ENCODE measurements at places on chromosomes 16 and 17.
A peak's percentile ranks its signal among the peaks of the same experiment; 100 is the strongest.

DNA sequence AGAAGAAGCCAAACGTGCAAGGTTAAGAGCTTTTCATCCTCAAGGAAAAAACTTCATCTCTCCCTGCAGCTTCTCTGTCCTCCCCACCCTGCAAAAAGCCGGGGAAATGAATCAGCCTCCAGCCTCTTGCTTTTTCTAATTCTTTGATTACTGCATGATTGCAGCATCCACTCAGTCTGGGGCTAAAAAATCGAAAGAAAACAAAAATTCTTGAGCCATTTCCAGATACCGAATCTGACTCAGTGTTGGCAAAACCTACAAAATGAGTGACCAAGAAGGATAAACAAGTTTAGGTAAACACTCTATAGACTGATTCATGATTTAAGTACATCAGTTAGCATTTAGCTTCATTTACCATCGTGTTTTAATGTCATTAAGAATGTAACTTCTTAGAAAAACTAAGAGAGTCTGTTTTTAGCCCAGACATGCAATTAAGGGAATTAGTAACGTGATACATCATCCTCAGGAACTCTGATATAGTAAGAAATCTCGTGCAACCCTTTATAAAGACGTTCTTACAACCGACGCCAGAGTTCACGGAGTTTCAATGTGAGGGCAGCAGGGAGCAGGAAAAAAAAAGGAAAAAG lies 287.3 kb upstream of the FOXF1 start:
- no peak for DNase-seq

- DNase-seq: peak; percentile 78
Observed at GRCh38 chr17:43418441-43419374, 19.9 kb downstream of the ARL4D start.

DNA sequence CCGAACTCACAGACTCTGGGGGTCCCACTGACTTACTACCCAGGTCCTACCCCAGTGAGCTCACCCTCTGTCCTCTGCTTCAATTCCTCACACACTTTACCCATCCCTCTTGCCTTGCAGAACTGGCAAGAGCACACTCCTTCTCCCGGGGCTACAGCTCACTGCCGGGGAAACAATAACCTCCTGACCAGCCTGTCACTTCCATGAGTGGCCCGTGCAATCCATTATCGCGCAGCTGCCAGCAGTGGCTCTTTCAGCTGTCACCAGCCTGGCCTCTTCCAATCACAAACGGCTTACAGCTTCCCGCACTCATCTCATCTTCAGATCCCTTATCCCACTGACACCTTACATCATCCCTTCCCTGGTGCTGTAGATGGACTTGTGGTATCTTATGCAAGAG lies 79.5 kb downstream of the CPPED1 start:
- DNase-seq: no peak

- no peak for DNase-seq
Observed at GRCh38 chr17:40582328-40582901, 17.1 kb upstream of the CCR7 start.

DNA sequence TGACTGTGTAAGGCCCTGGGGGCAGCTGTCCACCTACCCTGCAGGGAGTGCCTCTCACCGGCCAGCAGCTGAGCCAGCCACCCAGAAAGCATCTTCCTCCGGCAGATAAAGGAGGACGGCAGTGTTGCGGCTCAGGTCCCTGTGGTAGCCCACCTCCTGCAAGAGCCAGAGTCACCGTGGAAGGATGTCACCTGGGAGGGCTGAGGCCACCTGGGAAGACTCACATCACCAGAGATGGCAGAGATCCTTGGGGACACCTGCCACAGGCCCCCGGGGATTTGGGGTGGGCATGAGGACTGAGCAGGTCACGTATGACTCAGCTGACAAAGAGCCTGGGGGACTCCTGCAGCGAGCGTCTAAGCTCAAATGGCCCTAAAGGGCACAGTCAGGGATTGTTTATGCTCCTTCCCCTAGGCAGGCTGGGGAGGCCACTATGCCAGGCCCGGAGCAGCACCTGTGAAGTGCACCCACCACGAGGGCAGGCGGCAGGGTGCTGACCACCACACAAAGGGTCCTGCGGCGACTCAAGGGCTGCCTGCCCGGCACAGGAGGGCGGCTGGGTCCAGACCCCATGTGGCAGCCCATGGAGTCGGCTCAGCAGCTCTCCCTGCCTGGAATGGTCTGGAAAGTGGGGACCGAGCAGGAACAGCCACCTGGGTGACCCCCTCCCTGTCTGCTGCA lies 44.1 kb downstream of the TNFRSF13B start:
- no peak for DNase-seq

GRCh38 chr16:20611975-20612481 lies 35.9 kb upstream of the ACSM2B start:
- DNase-seq: no peak

DNA sequence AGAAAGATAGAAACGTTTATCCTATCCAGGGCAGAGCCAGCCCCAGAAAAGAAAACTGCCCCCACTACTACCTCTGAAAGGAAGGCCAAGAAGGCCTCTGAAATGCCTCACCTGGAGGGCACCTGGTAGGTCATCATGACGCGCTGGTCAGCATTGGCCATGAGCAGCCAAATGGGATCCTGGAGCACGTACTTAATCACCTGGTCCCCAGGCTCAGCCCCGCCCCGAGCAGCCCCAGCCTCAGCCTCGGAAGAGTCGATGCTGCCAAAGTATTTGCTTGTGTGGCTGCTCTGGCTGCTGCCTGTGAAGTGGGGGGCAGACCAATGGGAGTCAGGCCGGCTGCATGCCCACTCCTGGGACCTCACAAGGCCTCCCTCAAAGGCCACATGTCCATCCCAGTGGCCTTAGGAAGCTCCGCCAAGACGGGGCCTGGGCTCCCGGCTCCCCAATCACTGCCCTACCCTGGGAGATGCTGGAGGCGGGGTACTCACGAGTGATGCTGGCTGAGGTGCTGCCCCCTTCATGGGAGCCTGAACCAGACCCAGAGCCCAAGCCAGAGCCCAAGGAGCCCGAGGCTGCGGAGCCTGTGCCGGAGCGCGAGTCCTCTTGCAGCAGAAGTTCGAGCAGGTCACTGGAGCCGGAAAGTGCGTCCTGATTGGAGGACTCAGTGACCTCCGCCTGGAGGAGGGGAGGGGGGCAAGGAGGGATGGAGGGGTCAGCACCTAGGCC lies 9.9 kb downstream of the PER1 start:
- no peak for DNase-seq

DNA sequence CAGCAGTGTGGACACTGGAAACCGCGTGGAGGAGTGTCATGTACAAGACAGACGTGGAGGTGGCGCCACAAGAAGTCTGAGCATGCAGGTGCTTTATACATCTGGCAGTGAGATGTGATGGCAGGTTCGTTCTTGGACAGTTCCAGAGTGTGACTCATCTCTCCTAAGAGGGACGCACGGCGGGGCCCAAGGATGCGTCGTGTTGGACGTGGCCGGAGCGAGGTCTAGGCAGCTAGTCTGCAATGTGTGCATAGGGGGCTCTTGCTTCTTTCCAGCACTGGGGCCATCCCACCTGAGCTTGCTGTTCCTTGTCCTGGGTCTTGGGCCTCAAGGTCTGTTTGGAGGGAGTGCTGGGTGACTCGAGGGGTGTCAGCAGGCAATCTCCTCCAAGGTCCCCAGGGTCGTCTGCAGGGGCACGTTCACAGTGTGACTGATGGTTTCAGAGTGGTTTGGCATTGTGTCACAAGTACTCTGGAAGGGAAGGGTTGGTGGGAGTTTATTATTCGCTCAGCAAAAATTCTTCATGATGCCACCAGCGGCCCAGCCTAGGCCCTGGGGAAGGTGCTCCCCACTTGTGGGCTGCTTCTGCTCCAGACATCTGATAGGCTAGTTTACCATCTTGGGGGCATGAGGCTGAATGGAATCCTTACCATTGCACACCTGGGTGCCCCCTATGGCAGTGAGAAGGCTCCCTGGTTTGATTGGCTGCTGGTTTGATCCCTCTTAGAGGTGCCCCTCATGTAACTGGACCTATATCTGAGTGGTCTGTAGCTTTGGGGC lies 22.1 kb downstream of the SPACA3 start:
- no peak for DNase-seq

DNA sequence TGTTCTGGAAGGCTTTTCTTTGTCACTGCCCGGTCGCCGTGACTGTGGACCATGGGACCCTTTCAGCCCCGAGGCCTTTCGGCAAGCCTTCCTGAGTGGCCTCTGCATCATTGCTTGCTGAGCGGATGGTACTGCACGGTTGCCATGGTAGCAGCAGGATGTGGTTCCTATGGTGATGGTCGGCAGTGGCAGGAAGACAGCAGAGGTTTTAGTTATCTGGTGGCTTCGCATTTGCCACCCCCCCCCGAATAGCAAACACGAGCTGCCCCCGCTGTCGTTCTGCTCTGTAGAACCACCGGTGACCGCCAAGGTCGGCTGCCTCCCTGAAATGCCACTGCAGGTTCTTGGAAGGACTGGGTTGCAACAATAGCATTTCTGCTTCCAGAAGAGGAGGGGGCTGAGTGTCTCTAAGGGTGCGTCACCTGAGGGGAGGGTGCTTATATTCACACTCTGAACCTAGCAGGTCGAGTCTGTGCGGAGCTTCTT lies 76.6 kb downstream of the CMIP start:
- DNase-seq: no peak

- DNase-seq: no peak
Observed at GRCh38 chr16:49427771-49428170, 54.2 kb downstream of the C16orf78 start.

GRCh38 chr17:6160232-6160555 lies 90.0 kb downstream of the WSCD1 start:
- no peak for DNase-seq

DNA sequence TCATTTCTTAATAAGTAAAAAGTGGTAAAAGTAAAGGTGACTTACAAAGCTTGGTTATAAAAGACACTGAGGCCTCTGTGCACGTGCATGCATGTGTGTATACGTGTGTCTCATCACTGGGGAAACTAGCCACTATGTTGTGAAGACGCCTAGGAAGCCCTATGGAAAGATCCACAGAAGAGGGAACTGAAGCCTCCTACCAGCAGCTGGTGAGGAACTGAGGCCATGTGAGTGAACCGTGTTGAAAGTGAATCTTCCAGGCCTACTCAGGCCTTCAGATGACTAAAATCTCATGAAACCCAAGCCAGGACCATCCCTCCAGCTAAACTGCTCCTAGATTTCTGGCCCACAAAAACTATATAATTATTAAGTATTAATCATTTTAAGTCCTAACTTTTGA lies 23.7 kb downstream of the PHLPP2 start:
- DNase-seq: no peak

DNA sequence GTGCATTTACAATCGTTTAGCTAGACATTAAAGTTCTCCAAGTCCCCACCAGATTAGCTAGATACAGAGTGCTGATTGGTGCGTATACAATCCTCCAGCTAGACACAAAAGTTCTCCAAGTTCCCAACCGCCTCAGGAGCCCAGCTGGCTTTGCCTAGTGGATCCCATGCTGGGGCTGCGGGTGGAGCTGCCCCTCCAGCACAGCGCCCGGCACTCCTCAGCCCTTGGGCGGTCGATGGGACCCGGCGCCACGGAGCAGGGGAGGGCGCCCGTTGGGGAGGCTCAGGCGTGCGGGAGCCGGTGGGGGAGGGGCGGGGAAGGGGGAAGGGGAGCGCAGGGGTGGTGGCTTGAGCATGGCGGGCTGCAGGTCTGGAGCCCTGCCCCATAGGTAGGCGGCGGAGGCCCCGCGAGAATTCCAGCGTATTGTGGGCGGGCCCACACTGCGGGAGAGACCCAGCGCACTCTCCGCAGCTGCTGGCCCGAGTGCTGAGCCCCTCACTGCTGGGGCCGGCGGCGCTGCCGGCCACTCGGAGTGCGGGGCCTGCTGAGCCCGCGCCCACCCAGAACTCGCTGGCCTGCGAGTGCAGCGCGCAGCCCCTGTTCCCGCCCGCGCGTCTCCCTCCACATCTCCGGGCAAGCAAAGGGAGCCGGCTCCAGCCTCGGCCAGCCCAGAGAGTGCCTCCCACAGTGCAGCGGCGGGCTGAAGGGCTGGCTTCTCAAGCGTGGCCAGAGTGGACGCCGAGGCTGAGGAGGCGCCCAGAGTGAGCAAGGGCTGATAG lies 907.5 kb downstream of the CDH8 start:
- no peak for DNase-seq

DNA sequence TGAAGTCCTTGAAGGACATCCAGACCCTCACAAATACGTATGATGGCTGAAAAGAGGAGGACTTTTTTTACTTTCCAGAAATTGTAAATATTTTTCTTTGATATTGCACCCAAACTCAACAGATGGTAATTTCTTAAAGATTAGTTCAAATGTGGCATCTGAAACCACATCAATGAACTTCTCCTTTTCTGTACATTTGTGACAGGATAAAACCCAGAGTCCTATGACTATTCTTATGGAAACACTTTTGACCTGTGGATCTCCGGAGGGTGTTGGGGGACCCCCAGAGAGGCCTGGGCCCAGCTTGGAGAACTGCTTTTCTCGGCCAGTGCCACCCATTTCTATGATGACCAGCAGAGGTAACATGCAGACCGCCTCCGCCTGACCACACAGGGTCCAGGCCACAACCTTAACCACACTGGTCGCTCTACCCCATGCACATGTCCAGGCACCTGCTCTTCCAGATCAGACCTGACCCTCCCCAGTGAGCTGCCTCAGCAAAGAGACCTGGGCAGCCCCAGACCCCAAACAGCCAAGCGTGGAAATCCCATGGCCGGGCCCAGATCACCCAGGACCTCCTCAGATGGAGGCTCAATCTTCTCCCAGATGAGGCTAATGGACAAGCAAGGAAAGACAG lies 22.7 kb downstream of the RPH3AL start:
- DNase-seq: no peak

- no peak for DNase-seq
Observed at GRCh38 chr16:53821957-53822625, 118.1 kb downstream of the FTO start.

GRCh38 chr16:85153656-85154091 lies 41.4 kb upstream of the CIBAR2 start:
- DNase-seq: no peak

GRCh38 chr16:66751053-66751302 lies 431 bp downstream of the DYNC1LI2 start:
- no peak for DNase-seq

DNA sequence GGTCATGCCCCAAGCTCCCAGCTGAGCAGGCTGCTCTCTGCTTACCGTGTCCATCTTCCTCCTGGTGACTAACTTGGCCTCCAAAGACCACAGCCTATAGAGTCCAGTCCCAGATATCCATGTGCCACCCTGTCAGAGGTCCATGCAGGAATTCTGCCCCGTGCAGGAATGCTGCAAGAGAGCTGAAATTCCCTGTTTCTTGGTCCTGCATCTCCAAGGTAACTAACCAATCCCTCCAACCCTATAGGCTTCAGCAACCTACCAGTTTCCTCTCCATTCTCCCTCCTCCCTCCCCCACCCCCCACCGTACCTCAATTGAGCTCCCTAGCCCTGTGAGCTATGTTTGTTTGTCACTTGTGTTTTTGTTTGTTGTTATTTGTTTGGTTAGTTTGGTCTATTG lies 9.6 kb upstream of the MKS1 start:
- no peak for DNase-seq

DNA sequence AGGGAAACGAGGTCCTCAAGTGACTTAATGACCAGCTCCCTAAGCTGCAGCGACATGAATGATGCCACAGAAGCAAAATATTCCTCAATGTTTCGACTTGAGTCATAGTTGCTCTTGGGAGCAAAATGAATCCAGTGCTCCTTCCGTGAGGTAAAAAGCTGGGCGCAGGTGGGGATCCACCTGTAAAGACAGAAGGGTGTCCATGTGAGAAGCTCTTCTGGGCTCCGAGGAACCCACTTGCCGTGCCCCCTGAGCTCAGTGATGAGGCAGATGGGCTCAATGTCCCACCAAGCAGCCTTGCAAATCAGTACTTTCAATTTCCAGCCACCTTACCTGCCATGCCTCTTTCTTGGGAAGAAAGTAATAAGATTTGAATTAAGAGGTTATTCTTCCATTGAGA lies 25.5 kb downstream of the DNAH3 start:
- DNase-seq: no peak

- no peak for DNase-seq
Observed at GRCh38 chr16:84537491-84538151, 33.2 kb upstream of the MEAK7 start.

- DNase-seq: no peak
Observed at GRCh38 chr17:52170963-52171572, 12.6 kb upstream of the CA10 start.

All from nucleus accumbens (tissue), 56 donors.